Neuronal stem cell (in vitro differentiated cells): ENCODE measurements at places on chromosomes 2 and 18.
A peak's percentile ranks its signal among the peaks of the same experiment; 100 is the strongest.

DNA sequence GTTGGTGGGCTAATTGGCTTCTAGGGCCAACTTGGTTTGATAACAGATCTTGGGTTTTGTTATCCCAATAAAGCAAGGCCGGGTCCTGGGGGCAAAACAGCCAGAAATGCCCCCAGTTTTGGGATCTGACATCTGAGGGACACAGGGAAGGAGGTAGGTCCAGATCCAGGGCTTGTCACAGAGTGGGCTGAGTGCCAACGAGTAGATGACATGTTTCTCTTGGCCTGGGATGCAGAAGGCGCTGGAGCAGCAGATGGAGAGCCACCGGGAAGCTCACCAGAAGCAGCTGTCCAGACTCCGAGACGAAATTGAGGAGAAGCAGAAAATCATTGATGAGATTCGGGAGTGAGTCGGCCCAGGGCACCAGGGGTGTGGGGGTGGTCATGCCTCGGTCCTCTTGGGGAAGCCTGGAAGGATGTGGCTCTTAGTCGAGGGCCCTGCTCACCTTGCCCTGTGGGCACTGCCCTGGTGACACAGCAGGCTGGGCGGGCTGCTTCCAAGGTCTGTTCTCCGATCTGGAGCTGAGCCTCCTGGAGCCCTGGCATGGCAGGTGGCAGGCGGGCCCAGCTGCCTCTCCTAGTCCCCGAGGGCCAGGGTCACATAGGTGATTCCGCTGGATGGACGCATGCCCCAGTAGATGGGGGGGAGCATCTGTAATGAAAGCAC lies 40.2 kb upstream of the LYPD6B start:
- no peak for DNase-seq

DNA sequence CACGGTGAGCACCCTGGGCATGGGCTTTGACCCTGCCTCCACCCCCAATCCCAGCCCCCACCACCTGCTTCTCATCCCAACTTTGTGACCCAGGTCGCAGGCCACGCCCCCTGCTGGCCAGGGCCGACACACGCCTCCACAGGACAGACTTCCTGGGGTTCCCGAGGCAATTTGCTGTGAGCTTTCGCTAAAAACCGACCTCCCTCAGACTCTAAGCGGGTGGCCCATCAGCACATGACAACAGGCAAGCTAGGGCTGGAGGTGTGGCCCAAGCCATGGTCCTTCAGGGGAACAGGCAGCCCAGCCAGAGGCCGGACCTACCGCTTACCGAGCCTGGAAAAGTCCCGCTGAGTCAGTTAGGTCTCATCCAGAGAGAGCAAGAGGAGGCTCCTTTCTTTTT lies 31.9 kb downstream of the C1QL2 start:
- peak; percentile 48 for DNase-seq

DNA sequence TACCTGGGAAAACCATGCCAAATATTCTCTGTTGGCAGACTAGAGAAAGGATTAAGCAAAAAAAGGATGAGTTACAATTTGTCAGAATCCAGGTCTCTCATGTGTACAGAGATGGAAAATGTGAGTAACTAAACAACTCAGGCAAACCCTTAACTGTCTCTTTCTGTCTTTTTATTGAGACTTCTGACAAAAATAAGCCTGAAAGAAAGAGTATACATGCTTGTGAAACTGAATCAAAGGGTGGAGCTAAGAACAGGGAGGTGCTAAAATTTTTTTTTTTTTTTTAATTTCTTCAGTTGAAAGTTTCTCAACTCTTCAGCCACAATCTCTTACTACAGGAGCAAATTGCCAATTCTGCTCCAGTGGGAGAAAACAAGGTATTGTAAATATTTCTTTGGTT lies at the start of gene SERPINB10:
SERPINB10 (plus strand) TSS at position 295 of the 400 bp plus-strand sequence. CDS start 7,553 bp downstream, outside the sequence.
- no peak for DNase-seq

- DNase-seq = no peak
Measured at GRCh38 chr18:28684746-28685355, 507.9 kb upstream of the CDH2 start.

GRCh38 chr2:40127890-40128557 lies 323.9 kb downstream of the SLC8A1 start:
- DNase-seq = no peak

DNA sequence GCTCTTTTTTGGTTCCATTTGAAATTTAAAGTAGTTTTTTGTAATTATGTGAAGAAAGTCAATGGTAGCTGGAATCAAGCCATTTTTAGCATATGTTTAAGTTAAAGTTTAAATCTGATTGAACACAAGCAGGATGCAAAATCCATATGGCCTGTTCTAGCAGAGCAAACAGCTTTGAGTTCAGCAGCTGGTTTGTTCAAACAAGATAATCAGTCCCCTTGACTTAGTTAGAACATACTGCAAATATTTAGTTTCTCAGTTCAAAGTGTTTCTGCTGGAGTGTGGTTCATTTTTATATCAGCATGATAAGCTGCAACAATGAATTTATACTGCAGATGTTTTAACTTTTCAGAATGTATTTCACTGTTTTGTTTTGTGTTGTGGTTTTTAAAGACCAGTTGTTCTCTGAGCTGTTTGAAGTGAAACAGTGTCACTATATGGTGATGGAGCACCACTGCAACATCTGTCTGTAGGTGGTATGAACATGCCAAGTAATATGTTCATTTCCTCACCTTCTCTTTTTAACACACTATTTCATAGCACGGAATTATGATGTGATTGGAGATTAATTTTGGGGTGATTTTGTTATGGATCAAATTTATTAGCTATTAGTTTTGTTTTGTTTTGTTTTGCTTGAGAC lies 125.3 kb downstream of the COL4A4 start:
- no peak for DNase-seq

DNA sequence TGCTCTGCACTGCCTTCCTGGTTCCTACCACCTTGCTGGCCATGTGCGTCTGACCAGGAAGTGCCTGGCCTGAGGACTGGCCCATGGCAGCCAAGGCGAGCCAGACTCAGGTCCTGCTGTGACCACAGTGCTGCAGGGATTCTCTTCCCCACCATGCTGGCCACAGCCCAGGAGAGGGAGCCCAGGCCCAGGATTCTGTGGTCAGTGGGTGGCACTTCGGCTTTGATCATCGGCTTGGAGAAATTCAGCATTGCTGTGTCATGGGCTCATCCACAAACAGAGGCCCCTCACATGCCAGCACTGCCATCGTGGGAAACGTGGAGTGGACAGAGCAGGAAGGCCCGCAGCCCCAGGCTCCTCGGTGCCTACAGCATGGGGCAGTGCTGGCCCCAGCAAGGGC lies 211.6 kb downstream of the SEPTIN10 start:
- no peak for DNase-seq

- no peak for DNase-seq
Measured at GRCh38 chr2:26274058-26274613, 29.4 kb downstream of the HADHB start.

DNA sequence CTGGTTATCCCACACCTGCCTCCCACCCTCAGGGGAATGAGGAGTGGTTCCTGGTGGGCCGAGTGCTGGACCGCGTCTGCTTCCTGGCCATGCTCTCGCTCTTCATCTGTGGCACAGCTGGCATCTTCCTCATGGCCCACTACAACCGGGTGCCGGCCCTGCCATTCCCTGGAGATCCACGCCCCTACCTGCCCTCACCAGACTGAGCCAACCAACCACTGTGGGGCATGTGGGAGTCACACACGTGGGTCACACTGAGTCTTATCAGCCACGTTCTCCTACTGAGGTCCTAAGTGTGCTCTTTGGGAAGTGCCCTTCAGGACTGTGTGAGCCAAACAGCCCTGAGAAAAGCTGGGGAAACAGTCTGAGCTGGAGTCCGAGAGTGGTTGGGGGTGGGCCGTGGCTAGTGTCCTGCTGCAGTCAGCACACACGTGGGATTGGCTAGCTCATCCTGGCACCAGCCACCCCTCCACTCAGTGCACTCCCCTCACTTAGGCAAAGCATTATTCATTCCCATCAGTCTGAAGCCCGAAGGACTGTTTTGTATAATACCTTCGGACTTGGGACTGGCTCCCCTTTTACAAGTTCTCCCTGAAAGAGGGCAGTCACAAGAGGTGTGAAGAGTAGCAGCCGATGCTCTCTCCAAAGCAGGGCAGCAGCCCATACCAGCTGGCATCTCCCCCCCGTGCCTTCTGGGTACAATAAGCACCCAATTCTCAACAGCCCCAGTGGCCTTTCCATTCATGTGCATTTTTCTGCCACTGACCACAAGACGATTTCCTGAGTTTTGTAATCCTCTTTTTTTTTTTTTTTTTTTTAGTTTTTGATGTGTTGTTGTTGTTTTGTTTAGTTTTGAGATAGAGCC lies 4.6 kb downstream of the TIGD1 start:
- DNase-seq = no peak

- no peak for DNase-seq
Measured at GRCh38 chr18:11064727-11065460, 84.5 kb downstream of the PIEZO2 start.

DNA sequence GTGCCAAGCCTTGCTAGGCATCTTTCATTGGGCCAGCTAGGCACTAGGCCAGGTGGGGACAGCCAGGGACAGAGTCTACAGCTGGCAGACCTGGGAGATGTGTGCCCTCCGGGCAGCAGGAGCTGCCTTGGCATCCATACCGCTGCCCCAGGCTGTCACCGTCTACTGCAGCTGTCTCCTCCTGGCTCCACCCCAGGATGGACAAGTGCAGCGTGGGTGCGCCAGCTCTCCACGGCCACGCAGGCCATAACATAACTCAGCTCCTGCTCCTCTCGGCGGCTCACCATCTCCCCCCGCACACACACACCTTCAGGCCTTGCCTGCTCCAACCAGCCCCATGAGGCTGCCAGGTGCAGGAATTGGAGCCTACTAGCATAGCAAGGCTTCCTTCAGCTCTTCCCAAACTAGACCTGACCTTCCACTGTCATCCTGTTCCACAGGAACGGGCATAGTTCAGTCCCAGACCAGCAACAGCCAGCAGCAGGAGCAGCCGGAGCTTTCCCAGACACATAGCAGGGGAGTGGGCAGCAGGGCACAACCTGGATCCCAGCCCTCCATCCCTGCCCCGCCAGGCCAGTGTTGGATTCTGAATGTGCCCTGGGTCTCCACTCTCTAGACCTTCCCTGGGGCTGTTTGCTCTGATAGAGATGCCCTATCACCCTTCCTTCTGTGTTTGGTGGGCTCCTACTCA lies 2.5 kb upstream of the ADRA2B start:
- DNase-seq = no peak

DNA sequence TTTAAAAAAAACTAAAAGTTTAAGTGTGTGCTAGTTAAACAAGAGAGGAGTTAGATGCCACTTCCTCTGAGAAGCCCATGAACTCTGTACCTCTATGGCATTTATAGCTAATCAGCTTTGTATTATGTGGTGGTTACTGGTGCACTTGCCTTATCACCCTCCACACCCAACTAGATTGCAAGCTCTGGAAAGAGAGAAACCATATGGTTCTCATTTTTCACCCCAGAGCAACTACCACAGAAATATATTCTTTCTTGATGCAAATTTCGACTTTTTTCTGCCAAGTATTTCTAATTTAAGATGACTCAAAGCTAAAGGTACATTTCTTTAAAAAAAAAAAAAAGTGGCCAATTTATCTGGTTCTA lies 24.2 kb downstream of the RAPH1 start:
- no peak for DNase-seq

- DNase-seq = no peak
Measured at GRCh38 chr18:52319424-52319983, 20.5 kb upstream of the DCC start.

GRCh38 chr2:224405412-224405811 lies 3.5 kb upstream of the FAM124B start:
- DNase-seq = no peak

DNA sequence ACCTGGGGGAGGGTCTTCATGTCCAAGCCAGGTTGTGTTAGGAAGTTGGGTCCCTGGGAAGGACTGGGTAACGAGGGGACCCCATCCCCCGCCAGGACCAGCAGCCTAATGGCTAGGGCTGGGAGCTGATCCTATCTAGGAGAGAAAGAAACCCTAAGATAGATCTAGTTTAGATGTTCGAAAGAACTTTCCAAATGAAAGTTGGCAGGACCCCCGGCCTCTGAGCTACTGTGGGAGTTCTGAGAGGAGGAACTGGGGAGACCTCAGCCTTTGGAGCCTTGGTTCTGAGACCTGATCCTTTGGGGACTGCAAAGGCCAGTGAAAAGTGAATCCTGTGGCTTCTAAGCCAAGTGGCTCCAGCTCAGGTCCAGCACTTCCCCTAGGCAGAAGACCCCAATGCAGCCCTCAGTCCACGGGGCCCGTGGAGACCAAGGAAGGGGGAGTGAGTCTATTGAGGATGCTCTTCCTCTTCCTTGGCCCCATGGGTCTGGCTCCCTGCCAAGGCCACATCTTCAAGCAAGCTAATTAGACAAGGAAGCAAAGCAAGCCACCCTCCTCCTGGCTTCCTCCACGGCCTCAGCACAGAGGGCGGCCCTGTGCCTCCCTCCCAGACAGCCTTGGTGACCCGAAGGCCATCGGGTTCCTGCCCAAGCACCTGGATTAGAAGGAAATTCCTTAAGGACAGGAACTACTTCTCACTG lies 23.5 kb downstream of the CCT7 start:
- no peak for DNase-seq

GRCh38 chr2:181318504-181319280 lies 138.5 kb upstream of the ITGA4 start:
- DNase-seq = no peak

- DNase-seq = peak; percentile 48
Measured at GRCh38 chr2:127067620-127068350, 39.2 kb downstream of the BIN1 start.

GRCh38 chr2:63899639-63900038 lies 57.9 kb downstream of the UGP2 start:
- no peak for DNase-seq
